Stimulated activated CD4-positive, alpha-beta T cell treated with anti-CD3 and anti-CD28 coated beads, TNF-alpha, amount 100 ng/mL, for 4 hours (primary cell): ENCODE measurements at places on chromosomes 11 and 22.

DNA sequence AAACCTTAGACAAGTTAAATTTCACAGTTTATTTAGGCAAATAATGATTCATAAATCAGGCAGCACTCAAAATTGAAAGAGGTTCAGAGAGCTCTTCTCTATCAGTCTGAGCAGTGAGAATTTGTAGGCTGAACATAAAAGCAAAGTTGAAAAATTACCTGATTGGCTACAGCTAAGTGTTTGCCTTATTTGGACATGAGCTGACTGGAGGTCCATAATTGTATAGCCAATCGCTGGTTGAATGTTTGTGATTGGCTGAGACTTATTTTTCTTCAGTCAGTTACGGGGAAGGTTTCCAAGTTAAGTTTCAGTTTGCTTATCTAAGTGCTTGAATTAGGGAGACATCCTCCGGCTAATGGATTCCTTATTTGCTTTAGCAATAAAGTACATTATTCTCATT lies 527.5 kb downstream of the CNTN5 start:
- DNase-seq = no peak

- DNase-seq = no peak
Measured at GRCh38 chr11:117786135-117786870, 10.7 kb downstream of the DSCAML1 start.

- no peak for DNase-seq
Measured at GRCh38 chr11:102238391-102238821, 78.9 kb upstream of the BIRC3 start.

GRCh38 chr22:24146194-24146616 lies 35.1 kb upstream of the SUSD2 start:
- DNase-seq = no peak

- no peak for DNase-seq
Measured at GRCh38 chr11:45949992-45950407, 27.5 kb downstream of the LARGE2 start.

GRCh38 chr22:46039535-46039934 lies 62.6 kb upstream of the WNT7B start:
- DNase-seq = no peak

DNA sequence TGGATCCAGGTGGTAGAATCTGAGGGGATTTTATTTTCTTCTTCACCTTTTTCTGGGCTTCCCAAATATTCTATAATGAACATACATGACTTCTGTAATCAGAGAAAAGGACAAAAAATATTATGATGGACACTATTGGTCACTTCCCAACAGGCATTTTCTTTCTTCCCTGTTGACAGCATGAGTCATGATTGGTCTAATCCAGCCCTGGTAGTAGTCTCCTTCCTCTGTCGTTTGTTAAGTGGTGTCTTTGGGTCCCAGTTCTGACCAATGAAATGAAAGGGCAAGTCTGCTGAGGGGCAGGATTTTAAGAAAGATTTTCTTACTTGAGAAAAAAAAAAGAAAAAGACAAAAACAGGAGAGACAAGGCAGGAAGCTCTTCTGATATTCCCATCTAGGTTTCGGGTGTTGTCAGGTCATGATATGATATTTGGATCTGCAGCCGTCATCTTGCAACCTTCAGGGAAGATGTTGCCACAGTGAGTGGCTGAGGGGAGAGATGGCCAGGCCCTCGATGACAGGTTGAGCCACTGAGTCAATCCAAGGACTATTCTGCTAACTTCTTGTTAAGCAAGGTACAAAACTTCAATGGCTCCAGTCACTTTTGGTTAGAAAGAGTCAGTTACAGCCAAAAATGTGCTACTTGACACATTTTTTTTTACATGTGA lies 23.3 kb upstream of the PLEKHB1 start:
- no peak for DNase-seq

GRCh38 chr11:115153135-115153534 lies 351.1 kb downstream of the CADM1 start:
- DNase-seq = no peak

GRCh38 chr22:50581031-50581949 lies 1.4 kb downstream of the CHKB start:
- DNase-seq = no peak

DNA sequence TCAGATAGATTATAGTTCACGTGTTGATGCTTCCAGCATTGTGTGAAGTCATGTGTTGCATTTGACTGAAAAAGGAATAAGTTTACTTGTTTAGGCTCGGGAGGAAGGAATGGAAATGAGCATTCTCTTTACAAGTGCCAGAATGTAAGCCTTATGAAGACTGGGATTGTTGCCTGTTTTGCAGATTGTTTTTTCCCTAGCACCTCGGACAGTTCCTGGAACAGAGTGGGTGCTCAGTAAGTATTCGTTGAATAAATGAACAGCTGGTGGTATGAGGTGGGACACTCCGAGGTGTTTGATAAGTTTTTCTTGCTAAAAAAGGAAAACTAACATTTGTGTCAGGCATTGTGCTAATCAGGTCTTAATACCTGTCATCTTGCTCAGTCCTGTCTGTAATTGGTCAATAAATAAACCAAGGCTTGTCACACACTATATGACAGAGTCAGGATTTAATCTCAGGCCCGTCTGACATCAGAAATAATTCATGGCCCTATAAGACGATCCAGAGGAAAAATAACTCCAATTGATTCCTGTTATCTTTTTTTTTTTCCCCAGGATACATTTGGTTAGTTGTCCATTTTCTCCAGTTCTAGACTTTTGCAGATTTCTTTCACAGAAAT lies 304.7 kb downstream of the NELL1 start:
- no peak for DNase-seq

DNA sequence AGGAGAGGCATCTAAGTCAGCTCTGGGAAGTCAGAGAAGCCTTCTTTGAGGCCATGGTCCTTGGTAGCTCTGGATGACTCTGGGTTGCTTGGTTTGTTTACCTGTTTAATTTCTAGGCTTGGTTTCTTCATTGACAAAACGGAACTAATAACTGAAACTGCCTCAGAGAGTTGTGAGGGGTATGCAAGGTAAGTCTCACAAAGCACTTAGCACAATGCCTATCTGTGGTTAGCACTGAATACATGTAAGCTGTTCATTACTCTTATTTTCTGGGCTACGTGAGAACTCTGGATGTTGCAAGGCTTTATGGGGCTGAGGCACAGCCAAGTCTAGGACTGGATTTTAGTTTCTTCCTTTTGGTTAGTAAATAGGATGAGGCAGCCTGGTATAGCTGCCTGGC lies 225.8 kb upstream of the NCAM1 start:
- DNase-seq = no peak

- DNase-seq = no peak
Measured at GRCh38 chr22:47191671-47192650, 429.5 kb downstream of the TBC1D22A start.

DNA sequence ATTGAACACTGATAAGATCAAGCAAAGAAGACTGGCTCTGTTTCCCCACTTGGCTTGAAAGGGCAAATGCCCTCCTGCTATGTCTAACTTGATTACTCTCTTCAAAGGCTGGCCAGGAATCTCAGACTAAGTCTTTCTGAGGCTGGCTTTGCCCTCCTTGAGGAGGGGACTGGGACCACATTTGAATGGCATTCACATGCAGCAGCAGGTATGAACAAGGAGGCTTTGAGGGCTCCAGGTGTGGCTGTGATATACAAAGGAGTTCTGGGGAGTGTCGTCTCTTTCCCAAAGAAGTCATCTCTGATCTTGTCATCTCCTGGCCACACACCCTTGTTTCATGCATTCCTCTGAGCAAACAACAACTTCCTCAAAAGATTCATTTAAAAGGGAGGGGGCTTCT lies 130.8 kb downstream of the ARL14EP start:
- no peak for DNase-seq

DNA sequence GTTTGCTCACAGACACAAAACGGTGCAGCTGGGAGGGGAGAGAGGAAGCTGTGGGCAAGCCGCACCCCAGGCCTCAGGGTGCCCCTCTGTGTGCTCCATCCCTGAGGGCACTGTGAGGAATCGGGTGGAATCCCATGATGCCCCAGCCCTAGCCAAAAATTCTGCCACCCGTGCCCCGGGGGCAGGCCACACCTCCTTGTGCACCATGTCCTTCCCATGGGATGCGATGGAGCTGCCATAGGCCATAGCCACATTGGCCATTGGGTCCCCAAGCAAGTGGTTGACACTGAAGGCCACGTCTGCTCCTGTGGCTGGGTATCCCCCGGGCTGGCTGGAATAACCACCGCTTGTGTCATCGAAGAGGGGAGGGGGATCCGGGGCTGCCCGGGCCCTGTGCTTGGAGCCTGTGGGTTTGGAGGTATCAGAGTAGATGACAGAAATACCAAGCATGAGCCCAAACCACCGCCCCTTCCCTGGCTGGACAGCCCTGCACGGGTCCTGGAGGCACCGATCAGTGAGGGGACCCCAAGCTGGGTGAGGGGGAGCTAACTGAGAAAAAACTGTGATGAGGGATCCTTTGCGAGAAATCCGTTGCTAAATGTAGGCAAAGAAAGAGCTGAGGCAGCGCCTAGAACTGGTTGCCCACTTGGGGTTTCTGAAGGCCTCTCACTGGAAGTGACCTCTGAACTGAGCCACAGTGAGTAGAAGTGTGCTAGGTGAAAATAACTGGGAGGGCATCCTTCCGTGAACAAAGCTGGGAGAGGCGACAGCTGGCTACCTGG lies 863 bp downstream of the YIF1A start:
- DNase-seq = no peak

GRCh38 chr22:44479662-44480061 lies 18.4 kb downstream of the RTL6 start:
- DNase-seq = no peak

GRCh38 chr11:126595560-126595959 lies 240.1 kb downstream of the ST3GAL4 start:
- DNase-seq = no peak

GRCh38 chr22:47083379-47083986 lies 321.0 kb downstream of the TBC1D22A start:
- DNase-seq = no peak

DNA sequence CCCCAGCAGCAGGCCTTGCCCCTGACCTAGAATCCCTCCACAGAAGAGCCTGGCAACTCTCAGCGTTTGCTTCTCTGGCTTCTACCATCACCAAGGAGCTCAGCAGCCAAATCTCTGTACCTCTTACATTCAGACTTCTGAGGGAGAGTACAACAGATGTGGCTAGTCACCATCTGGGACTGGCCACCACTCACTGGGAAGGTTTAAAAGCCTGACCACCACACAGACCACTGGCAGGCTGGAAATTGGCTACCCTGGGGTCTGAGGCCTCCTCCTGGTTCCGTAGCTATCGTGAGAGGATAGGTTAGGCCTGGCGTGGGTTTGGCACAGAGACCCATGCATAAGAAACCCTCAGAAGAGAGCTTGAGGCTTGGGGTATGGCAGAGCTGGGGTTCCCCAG lies 478.5 kb upstream of the CADM1 start:
- no peak for DNase-seq

DNA sequence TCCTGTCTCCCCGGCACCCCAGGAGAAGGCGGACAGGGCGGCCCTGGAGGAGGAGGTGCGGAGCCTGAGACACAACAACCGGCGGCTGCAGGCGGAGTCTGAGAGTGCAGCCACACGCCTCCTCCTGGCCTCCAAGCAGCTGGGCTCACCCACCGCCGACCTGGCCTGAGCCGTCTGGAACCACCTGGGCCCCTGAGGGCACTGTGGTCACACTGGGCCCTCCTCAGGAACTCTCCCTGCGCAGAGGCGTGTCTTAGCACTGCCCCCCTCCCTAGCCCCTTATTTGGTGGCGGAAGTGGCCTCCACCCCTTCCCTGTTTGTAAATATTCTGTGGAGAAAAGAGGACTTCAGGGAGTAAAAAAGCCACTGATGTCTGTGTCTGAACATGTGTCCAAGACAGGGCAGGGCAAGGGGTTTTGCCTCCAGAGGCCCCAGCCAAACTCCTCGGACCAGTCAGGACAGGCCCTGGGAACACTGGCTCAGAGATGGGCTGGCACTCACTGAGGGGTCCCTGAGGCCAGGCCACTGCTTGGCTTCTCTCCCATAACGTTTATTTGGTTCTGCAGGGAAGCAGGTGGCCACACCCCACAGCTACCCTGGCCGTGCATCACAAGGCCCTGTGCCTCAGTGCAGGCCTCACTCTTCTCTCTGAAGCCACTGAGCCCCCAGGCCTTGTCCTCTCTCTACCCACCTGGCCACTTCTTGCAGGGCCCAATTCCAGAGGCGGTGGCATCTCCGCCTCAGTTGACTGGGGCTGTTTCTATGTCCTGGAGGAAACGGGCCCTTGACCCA lies 12.0 kb downstream of the RELA start:
- no peak for DNase-seq

DNA sequence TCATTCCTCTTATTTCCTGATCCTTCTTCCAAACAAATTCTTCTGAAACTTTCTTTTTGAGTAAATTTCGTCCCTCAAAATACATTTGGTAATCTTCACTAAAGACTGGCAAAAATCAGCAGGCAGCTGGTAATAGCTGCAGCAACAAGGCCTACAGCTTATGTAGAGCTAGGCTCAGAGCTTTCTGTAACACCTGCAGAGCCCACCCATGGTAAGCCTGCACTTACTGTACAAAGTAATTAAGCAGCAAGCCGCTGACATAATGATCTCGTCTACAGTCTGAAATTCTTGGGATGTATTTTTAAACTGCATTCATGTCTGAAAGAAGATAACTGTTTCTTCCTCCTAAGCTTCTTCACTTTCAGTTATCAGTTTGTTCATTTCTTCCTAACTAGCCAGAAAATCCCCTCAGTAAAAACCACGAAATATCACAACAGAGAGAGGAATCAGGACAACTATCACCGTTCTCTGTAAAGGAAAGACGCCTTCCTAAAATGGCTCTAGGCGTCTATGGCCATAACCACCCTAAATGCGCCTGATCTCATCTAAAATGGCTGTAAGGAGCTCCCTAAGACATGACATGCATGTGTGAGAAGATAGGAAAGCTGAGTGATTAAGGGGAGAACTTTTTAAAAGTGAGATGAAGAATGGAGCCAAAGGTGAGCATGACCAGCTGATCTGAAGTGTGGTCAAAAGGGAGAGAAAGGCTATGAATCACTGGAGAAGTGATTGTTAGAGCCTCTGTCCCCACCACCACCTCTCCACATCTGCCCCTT lies 56.2 kb downstream of the DENND5A start:
- DNase-seq = no peak

DNA sequence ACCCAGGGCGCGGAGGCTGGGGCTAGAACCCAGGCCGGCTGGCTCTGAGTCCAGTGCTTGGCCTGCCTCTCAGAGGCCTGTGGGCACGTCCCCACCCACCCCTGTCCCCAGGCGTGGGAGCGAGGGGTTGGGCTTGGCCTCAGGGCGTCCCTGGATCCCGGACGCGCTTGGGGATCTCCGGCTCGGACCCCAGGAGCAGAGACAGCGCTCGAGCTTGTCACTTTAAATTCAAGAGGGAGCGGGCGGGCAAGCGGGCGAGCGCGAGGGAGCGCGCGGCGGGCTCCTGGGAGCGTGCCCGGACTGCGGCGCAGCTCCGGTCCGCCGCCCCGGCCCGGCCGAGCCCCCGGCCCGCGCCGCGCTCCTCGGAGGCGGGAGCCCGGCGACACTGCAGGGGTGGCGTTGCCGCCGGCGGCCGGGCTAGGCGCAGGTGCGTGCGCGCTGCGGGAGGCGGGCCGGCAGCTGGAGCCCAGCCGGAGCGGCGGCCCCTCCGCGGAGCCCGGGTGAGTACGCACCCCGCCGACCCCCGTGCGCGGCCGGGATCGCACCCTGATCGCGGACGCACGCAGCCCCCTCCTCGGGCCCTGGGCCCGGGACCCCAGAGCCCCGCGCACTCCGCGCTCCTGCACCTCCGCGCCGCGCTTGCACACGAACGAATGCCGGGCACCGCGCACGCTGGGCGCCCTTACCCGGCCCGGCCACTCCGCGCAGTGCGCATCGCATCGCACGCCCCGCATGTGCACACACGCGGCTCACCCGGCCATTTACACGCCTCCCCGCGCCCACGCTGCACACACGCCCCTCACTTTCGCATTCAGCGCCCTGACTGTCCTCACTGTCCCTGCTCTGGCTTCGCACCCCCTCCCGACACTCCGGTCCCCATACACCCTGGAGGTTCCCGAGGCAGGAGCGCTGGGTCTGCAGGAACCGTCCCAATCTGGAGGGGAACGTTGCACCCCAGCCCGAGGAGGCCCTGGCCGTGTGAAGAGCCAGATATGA lies at the start of gene SYT12:
SYT12 (plus strand) TSS at position 174 of the 996 bp plus-strand sequence. CDS start 7,011 bp downstream, outside the sequence.
- no peak for DNase-seq
